ENCODE measurements at places on chromosomes 3 and 15.

GRCh38 chr3:197298945-197299854 lies 788 bp upstream of the DLG1 start:
- peak overlapping the region; percentile 99 for H3K4me3 ChIP-seq
- no peak for DNase-seq
- H3K27me3 ChIP-seq, result no peaks in the 10 kb centered on the region
- peak overlapping the region; percentile 67 for H3K27ac ChIP-seq

- no peak overlapping the region for H3K27ac ChIP-seq
- no peak for DNase-seq
- no peaks in the 10 kb centered on the region for H3K4me1 ChIP-seq
- H3K4me3 ChIP-seq, result no peak overlapping the region
Observed at GRCh38 chr3:72380193-72380592, 468.1 kb downstream of the SHQ1 start.

- H3K36me3 ChIP-seq, result no peaks in the 10 kb centered on the region
- no peak overlapping the region for H3K4me3 ChIP-seq
- H3K4me1 ChIP-seq, result no peaks in the 10 kb centered on the region
- DNase-seq, result peak; percentile 55
- H3K27ac ChIP-seq, result no peak overlapping the region
Observed at GRCh38 chr3:61008998-61009380, 242.3 kb downstream of the FHIT start.

- H3K4me1 ChIP-seq, result no peaks in the 10 kb centered on the region
- no peaks in the 10 kb centered on the region for H3K27me3 ChIP-seq
- no peak overlapping the region for H3K27ac ChIP-seq
- no peak overlapping the region for H3K4me3 ChIP-seq
- no peak for DNase-seq
Observed at GRCh38 chr15:56934269-56934668, 15.8 kb downstream of the TCF12 start.

DNA sequence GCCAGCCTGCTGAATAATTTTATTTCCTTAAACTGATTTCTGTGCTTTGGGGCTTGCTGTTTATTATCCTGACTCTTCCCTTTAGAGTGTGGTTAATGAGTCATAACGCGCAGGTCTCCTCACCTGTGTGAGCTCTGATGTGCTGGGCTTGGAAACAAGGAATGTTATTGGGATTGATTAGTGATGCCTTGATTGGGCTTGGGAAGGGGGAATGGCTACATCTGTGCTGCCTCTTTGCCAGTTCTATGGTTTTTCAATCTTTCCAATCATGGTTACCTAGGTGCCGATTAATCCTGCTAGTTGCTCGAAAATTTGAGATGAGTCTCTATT lies 161.0 kb downstream of the THSD4 start:
- H3K27ac ChIP-seq, result no peak overlapping the region
- no peaks in the 10 kb centered on the region for H3K36me3 ChIP-seq

GRCh38 chr3:3689601-3690375 lies 109.4 kb upstream of the LRRN1 start:
- no peak overlapping the region for H3K27ac ChIP-seq
- no peaks in the 10 kb centered on the region for H3K27me3 ChIP-seq
- DNase-seq, result no peak
- no peaks in the 10 kb centered on the region for H3K4me1 ChIP-seq

DNA sequence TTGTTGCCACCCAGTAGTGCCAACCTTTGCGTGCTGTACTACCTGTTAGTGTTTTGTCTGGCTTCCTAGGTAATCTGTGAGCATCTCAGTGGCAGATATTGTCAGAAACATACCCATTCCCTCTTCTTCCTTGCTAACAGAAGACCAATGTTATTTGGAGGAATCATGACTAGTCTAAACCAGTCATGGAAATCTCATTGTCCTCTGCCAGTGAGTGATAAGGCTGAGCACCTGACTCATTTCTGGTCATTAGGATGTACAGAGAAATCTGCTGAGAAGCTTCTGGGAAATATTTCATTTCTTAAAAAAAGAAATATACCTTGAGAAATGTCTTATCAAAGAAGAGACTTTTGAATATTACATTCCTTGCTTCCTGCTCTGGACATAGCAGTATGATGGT lies 70.1 kb upstream of the CDV3 start:
- H3K36me3 ChIP-seq, result no peaks in the 10 kb centered on the region
- no peak for DNase-seq
- peaks cover 5% of the 10 kb centered on the region for H3K4me1 ChIP-seq

GRCh38 chr3:33937628-33938027 lies 139.2 kb downstream of the PDCD6IP start:
- H3K4me1 ChIP-seq, result peaks cover 2% of the 10 kb centered on the region
- H3K4me3 ChIP-seq, result no peak overlapping the region
- no peak for DNase-seq

GRCh38 chr3:174253940-174254339 lies 605.2 kb upstream of the NAALADL2 start:
- no peaks in the 10 kb centered on the region for H3K36me3 ChIP-seq
- no peaks in the 10 kb centered on the region for H3K4me1 ChIP-seq
- no peak overlapping the region for H3K4me3 ChIP-seq
- no peaks in the 10 kb centered on the region for H3K27me3 ChIP-seq

DNA sequence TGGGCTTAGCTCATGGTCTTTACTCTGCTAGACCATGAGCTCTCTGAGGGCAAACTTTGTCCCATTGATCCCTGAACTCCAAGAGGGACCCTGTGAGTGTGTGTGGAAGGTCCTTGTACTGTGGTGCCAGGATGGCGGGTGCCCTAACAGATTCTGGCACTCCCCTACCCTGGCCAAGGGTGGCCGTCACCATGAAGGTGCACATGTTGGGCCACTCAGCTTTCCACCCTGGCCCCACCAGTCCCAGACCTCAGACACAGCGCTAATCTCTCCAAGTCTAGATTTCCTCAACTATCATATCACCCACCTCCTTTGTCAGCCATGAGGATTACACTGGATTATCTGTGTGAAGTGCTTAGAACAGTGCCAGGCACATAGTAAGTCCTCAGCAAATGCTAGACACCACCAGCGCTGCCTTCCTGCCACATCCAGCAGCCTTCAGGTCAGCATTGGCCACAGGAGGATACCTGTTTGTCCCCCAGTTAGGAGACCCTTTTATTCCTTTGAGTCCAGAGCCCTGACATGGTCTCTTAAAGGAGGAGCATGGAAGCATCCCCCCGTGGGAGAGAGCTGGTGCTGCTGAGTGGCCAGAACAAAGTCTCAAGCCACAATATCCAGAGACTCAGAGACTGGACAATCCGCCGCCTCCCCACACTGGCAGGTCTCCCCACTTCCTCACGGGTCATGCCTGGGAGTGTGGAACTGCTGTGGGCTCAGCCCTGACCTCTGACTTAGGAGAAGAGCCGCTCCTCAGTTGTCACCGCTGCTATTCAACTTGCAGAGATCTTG lies 44.5 kb upstream of the SLCO2A1 start:
- H3K4me3 ChIP-seq, result no peak overlapping the region
- no peaks in the 10 kb centered on the region for H3K36me3 ChIP-seq
- no peak for DNase-seq
- no peaks in the 10 kb centered on the region for H3K27me3 ChIP-seq
- H3K4me1 ChIP-seq, result no peaks in the 10 kb centered on the region

- DNase-seq, result no peak
- no peak overlapping the region for H3K4me3 ChIP-seq
- peaks cover 5% of the 10 kb centered on the region for H3K36me3 ChIP-seq
- H3K27me3 ChIP-seq, result no peaks in the 10 kb centered on the region
- no peak overlapping the region for H3K27ac ChIP-seq
Observed at GRCh38 chr3:15040844-15041243, 24.3 kb downstream of the MRPS25 start.

- no peaks in the 10 kb centered on the region for H3K27me3 ChIP-seq
- no peak overlapping the region for H3K27ac ChIP-seq
- no peak for DNase-seq
- no peak overlapping the region for H3K4me3 ChIP-seq
- H3K36me3 ChIP-seq, result no peaks in the 10 kb centered on the region
Observed at GRCh38 chr3:141457624-141458236, 29.1 kb upstream of the RASA2 start.

DNA sequence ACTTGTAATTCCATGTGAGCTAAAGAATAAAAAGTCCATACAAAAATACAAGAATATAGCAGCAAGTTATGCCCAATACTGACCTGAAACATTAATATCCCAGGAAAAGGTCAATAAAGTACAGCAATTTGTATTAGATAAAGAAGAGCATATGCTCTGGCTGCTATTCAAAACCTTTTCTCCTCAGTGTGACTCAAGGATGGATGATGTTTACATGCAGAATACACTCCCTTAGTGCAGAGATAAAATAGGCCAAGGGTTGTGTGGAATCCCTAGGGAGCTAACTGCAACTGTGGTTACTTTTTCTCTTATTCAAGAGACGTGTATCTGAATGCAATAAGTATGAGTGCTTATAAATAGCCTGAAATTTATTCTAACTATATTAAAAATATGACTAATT lies 78.7 kb downstream of the SLC9A9 start:
- peaks cover 2% of the 10 kb centered on the region for H3K4me1 ChIP-seq
- DNase-seq, result no peak
- no peaks in the 10 kb centered on the region for H3K36me3 ChIP-seq
- no peaks in the 10 kb centered on the region for H3K27me3 ChIP-seq
- no peak overlapping the region for H3K4me3 ChIP-seq

DNA sequence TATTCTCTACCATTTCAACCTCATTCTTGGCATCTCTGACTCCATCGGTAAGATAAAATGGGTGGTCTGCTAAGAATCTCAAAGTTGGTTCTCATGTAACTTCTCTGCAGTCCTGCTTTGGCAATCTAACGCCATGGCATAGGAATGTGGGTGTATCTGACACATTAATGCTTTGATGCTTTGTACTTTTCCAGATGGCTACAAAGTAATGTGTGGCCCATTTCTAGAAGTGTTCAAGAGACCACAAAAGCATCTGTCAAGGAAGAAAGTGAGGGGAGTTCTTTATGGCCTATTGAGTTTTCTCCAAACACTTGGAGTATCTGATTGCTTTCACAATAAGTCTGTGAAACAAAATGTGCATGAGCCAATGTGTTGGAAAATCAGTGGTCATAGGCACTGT lies 339.9 kb upstream of the TGFBR2 start:
- H3K27me3 ChIP-seq, result no peaks in the 10 kb centered on the region
- H3K27ac ChIP-seq, result no peak overlapping the region
- H3K36me3 ChIP-seq, result no peaks in the 10 kb centered on the region
- H3K4me3 ChIP-seq, result no peak overlapping the region

- H3K27me3 ChIP-seq, result no peaks in the 10 kb centered on the region
- H3K27ac ChIP-seq, result no peak overlapping the region
- H3K36me3 ChIP-seq, result peaks cover 6% of the 10 kb centered on the region
- H3K4me3 ChIP-seq, result no peak overlapping the region
- DNase-seq, result no peak
Observed at GRCh38 chr3:126613479-126614188, 41.3 kb downstream of the TXNRD3 start.

GRCh38 chr3:39869890-39870289 lies 60.5 kb downstream of the MYRIP start:
- no peaks in the 10 kb centered on the region for H3K27me3 ChIP-seq
- no peaks in the 10 kb centered on the region for H3K36me3 ChIP-seq
- H3K27ac ChIP-seq, result no peak overlapping the region
- no peak for DNase-seq

GRCh38 chr15:29550834-29551465 lies 271.3 kb downstream of the TJP1 start:
- no peaks in the 10 kb centered on the region for H3K27me3 ChIP-seq
- no peaks in the 10 kb centered on the region for H3K4me1 ChIP-seq
- H3K4me3 ChIP-seq, result no peak overlapping the region
- DNase-seq, result no peak
- H3K27ac ChIP-seq, result no peak overlapping the region

DNA sequence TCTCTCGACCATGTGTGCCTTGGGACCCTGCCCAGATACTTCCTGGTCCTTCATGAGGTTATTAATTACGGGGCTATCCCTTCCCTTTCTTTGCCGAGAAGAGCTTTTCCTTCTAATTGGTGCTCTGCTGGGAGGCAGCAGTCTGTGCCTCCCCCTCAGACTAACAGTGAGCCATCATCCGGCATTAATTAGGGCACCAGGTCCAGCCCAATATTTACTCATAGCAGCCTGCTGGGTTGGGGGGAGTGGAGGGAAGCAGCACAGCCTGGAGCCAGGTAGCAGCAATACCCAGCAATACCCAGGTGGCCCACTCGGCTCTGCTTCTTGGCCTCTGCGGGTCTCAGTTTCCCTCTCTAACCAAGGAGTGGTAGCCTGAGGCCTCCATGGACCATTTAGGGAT lies 20.1 kb downstream of the CACNA2D2 start:
- no peaks in the 10 kb centered on the region for H3K36me3 ChIP-seq
- no peaks in the 10 kb centered on the region for H3K27me3 ChIP-seq
- H3K27ac ChIP-seq, result no peak overlapping the region

DNA sequence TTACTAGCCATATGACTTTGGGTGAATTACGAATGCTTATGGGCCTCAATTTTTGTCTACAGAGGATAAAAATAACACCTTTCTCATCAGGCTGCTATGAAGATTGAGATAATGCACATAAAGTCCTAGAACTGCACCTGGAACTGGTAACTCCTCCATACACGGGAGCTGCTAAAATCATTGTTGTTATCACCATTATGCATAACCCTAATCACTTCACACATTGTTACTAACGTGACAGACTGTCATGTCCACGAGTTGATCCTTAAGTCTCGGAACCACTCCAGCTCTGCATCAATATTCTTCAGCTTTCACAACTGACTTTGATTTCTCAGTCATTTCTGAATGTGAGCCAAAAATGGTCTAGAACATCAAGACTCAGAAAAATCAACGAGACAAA lies 64.1 kb downstream of the RFTN1 start:
- H3K27me3 ChIP-seq, result no peaks in the 10 kb centered on the region
- peaks cover 6% of the 10 kb centered on the region for H3K4me1 ChIP-seq
- peak overlapping the region; percentile 18 for H3K27ac ChIP-seq
- H3K4me3 ChIP-seq, result no peak overlapping the region
- no peaks in the 10 kb centered on the region for H3K36me3 ChIP-seq

DNA sequence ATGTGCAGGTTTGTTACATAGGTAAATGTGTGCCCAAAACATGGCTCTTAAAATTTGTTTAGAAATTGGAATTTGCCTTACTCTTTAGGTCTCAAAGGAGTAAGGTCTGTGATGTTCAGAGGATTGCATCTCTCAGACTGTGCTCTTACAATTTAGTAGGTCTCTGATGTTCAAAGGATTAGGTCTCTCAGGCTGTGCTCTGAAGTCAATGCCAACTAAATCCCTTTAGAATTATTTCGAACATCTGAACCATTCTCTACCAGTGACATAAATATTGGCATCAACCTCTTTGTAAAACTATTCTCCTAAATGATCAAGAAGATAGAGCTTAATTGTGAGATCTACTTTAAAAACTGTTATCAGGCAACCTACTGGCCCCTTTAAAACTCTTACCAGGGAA lies at the start of gene OR5K1:
OR5K1 (plus strand) TSS at position 301 of the 400 bp plus-strand sequence. CDS start 6,376 bp downstream, outside the sequence.
- no peaks in the 10 kb centered on the region for H3K4me1 ChIP-seq
- H3K27ac ChIP-seq, result no peak within 1 kb of the TSS
- no peaks in the 10 kb centered on the region for H3K36me3 ChIP-seq
- no peak within 1 kb of the TSS for H3K4me3 ChIP-seq
- no peak for DNase-seq
